ENCODE measurements at places on chromosomes 16 and 17.
A peak's percentile ranks its signal among the peaks of the same experiment; 100 is the strongest.

GRCh38 chr16:50676684-50677225 is 4.4 kb downstream of the SNX20 start:
- DNase-seq = no peak

GRCh38 chr17:68461122-68461539 is 3.8 kb upstream of the WIPI1 start:
- no peak for DNase-seq

- DNase-seq = peak; percentile 80
Measured at GRCh38 chr16:68843482-68844210, at the start of gene TANGO6. TSS of gene TANGO6 (plus strand) at chr16:68843531. CDS start at chr16:68843618, 87 bp downstream.

DNA sequence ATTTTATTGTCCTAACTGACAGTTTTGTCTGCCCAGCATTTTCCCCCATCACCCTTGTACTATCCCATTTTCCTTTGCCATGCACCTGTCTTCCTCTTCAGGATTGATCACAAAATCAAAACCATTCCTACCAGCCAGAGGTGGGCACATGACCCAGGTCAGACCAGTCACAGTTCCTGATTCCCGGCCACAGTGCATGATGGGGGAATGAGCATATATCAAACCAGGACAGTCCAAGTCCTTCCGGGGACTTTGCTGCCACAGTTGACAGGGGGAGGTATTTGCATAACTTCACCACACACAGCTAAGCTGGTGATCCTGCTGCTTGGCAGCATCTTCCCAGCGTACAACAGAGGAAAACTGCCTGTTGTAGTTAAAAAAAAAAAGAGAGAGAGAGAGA is 493.9 kb downstream of the WWOX start:
- DNase-seq = no peak

- DNase-seq = no peak
Measured at GRCh38 chr17:50582741-50583140, 22.2 kb downstream of the CACNA1G start.

DNA sequence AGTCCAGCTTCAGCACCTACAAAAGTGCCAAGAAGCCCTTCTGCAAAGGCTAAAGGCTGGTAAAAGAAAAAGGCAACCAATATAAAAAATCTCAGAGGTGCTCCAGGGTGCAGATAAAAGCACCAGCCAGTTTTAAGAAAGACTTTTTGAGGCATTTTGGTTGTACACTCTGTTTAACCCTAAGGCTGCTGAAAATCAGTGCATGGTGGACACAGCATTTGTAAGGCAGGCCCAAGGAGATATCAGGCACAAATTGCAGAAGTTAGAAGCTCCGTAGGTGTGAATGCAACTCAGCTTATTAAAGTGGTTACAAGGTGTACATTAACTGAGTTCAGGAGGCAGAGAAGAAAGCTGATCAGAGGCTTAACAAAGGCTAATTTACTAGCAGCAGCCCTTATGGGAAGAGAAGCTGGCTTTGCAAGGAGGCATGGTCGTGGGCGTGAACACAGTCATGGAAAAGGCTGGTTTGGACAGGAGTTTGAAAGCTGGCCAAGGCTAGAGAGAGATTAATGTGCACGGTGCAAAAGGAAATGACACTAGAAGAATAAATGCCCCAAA is 21.1 kb downstream of the ACSM1 start:
- no peak for DNase-seq

DNA sequence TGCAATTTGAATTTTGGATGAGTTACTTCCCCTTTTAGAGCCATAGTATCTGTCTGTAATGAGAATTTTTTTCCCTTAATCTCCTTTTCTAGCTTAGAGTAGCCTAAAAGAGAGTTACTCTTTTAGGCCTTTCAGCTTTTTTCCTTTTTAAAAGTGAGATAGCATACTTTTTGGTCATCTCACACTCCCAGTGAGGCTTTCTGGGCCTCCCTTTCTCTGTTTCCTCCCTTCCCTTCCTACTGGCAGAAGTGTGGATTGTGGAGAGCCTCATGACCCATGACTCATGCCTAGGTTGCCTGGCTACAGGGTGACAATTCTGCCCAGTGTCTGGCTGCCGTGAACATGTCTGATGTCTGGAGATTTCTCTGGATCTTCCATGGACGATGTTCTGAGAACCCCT is 15.2 kb downstream of the KRT23 start:
- no peak for DNase-seq

GRCh38 chr16:56534847-56535383 is 15.1 kb upstream of the BBS2 start:
- no peak for DNase-seq

DNA sequence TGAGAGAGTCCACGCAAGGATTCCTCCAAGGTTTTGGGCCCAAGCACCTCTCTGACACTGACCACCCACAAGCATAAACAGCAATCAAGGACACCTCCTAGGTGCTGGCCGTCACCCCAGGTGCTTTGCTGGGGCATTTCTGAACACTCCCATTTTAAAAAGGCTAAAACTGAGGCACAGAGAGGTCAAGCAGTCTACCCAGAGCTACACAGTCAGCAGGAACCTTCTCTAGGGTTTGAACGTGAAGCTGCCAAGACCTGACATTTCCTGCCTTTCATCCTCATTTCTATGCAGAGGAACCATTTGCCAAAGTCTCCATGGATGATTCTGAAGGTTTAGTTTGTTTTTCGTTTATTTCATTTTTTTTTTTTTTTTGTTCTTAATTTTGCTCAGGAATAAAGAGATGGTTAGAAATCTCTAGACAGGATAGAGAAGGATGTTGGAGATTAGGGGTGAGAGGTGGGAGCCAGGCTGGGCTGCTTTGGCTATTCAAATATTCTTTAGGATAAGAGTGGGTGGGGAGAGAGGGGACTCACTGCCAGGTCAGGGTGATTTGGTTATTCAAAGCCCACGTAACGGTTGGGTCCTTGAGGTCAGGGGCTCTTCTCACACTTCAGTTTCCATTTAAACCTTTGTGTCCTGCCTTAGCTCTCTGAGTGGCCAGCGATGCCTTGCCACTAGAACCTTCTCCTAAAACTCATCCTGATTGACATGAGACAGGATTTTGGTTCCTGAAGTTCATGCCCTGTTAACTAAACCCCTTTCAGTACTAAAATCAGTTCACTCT is 6.2 kb downstream of the PLCG2 start:
- no peak for DNase-seq

DNA sequence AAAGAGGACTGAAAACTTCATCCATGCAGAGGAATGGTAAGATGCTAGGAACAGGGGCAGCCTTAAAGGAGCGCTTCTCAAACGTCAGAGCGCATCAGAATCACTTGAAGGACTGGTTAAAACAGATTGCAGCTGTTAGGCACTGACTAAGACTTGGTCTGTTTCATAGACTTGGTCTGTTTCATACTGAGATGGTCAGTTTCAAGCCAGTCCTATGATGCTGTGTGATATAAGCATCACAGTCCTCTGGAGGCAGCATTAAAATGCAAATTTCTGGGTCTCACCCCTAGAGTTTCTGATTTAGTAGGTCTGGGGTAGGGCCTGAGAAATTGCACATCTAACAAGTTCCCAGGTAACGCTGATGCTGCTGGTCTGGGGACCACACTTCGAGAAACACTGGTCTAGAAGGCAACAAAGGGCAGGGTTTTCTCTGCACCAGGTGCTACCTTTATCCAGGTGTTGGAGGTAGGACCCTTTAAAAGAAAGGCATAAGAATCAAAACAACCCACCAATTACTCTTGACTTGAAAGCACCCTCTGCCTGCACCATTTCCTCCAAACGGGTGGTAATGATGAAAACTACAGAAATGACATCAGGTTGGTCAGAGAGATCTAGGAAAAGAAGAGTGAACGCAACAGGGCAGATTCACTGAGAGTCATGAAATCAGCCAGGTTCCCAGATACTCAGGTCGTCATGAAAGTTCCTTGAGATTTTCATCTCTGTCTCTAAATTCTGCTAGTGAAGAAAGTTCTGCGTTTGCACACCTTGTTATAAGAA is 95.0 kb upstream of the RCVRN start:
- no peak for DNase-seq

- no peak for DNase-seq
Measured at GRCh38 chr16:49399594-49400364, 26.2 kb downstream of the C16orf78 start.

DNA sequence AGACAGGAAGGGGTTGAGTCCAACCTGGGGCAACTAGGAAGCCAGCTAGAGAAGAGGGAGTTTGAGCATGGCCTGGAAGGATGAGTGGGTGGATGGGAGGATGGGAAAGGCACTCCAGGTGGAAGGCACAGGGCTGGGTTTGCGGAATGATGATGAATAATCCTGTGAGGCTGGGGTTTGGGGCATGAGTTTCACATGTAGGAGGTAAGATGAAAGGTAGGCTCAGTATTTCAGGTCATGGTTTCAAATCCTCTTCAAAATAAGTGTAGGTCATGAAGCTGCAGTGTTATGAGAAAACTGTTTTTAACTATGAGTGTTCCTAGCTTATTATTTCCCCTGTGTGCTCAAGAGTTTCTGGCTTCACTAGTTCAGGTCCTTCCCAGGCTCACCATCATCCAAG is 130.3 kb downstream of the SKAP1 start:
- DNase-seq = no peak

- DNase-seq = no peak
Measured at GRCh38 chr16:87040169-87041117, 276.7 kb downstream of the C16orf95 start.

DNA sequence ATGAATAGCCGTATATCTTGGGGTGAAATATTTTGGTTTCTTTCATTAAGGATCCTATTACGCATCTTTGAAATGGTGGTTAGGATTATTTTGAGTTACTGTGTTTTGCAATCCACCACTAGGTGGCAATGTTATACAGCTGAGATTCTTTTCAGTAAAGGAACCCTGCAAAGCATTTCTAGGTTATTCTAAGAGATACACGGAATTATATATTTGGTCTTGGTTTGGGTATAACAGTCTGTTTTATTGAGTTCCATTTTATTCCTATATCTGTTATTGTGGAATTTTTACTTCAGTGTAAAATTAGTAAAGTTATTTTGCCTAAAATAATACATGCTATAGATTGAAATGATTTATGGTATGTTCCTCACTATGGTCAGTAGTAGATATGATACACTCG is 62.9 kb upstream of the CPHXL start:
- DNase-seq = no peak

GRCh38 chr16:1985466-1986150 is 1.6 kb downstream of the GFER start:
- no peak for DNase-seq

GRCh38 chr16:12545297-12545610 is 258.4 kb downstream of the CPPED1 start:
- no peak for DNase-seq

- DNase-seq = no peak
Measured at GRCh38 chr17:12987120-12987519, 30.7 kb downstream of the ELAC2 start.

GRCh38 chr17:13813347-13814240 is 211.9 kb upstream of the HS3ST3A1 start:
- no peak for DNase-seq

DNA sequence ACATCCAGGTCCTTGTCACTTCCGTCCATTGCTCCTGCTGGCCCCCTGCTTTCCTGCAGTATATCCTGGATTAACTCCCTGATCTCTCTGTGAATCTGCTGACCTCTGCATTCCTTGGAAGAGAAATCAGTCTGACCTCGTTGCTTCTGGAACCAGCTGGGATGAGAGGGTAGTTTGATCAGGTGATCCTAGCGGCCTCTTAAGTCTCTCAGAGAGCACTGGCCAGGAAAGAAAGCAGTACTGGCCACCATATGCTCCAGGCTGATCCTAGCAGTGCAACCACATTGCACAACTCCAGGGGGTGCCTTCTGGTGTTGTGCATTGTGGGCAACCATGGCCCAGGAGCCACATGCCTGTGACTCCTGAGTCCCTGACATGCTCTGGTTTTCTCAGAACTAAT is 79.2 kb downstream of the ARHGAP23 start:
- DNase-seq = no peak

DNA sequence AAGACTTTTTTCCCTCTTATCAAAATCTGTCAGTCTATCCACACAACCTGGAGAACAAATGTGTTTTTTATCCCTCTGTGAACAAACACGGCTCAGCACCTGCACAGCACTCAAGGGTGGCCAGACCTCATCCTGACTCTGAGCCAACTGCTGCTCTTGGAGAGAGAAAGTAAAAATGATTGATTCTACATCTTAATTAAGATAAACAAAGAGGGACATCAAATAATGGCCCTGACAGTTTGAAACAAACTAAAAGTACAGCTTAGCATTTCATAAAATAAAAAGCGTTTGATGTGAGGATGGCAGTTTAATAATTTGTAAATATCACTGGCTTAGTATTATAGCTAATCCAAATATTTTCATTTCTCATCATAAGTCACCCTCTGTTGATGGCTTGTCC is 106.2 kb downstream of the SNX11 start:
- DNase-seq = no peak

- no peak for DNase-seq
Measured at GRCh38 chr17:73261952-73262675, 434 bp upstream of the CPSF4L start.

DNA sequence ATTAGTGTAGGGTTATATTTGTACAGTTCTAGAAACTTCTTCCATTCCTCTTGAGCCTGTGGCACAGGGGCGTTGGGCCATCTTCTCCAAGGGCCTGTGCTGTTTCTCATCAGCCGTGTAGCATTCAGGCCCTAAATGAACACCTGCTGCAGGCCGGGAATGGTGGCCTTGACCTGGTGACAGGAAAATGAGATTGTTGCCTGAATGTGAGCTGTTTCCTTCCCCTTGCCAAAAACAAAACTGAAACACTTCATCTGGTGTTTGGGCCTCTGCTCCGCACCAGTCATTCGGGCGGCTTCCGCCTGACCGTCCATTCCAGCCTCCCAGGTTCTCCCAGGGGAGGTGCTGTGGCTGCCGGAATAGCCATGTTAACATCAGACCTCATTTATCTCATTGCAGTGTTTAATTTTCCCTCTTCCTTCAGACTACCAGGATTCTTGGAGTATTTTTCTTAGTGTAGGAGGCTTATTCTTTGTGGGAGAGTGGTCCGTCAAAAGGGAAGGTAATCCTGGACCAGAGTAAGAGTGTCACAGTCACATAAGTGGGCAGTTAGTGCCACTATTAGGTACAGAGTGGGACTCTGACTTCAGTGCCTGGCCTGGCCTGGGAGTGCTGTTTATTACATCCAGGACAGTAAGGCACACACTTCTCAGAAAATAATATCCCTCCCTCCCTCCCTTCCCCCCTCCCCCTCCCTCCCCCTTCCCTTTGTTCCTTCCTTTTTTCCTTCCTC is 61.9 kb downstream of the WWP2 start:
- no peak for DNase-seq

- no peak for DNase-seq
Measured at GRCh38 chr16:66113223-66113622, 253.3 kb upstream of the CDH5 start.

GRCh38 chr17:47338026-47338425 is 14.3 kb downstream of the EFCAB13 start:
- DNase-seq = no peak

Measured in stimulated activated CD8-positive, alpha-beta memory T cell treated with anti-CD3 and anti-CD28 coated beads, Interleukin-15, amount 100 ng/mL, for 24 hours (primary cell).